ENCODE measurements at places on chromosomes 7 and 10.

DNA sequence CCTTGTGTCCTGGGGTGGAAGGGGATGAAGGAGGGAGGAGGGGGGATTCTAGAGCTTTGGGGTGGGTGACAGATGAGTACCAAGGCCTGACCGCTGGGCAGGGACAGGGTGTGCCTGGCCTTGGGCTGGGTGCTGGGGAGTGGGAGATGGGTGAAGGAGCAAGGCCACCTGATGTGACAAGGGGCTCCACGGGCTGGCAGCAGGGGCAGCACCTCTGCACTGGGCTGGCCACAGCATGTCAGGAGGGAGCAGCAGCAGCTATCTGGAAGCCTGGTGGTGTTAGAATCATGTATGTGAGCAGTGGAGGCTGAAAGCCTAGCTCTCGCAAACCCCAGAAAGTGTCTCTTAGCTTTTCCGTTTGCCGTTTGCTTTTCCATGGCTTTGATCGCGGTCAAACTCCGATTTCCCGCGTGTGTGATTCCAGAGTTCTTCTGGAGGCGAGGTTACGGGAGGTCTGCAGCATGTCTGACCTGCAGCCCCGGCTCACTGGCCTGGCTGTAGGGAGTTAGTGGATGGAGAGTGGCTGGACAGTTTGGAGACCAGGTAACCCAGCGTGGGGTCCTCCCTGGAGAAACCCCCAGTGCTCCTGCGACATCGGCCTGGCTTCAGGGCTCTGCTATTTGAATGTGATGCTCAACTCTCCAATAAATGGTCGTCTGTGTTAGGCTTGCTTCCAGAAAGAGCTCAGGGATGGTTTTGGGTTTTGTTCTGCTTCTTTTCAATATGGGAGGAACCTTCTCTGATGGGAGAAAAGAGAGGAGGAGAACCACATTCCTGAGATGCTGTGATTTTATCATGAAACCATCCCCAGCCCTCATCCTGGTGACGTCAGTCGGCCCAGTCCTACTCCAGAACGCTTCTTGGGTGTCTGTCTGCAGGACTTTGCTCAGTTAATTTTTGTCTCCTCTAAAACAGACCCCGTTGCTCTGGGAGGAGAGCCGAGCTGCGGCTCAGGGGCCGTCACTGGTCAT is 105.5 kb downstream of the CUX1 start:
- DNase-seq = no peak

- no peak for DNase-seq
Measured at GRCh38 chr7:148962823-148963582, 65.3 kb downstream of the PDIA4 start.

DNA sequence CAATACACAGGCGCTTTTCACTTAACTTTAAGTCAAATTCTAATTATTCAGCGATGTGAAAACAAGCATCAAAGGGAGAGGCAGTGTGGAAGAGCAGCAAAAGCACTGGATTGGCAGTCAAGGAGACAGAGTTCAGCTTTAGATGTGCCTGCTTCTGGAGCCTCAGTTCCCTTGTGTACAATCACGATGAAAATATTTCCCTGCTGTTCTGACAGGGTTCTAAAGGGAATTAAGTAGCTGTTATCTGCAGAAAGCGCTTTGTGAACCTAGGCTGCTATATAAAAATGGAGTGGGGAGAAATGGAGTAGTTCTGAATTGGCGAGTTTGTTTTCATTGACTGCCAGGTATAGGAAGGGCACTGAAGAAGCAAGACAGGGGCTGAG is 237.8 kb upstream of the SP8 start:
- no peak for DNase-seq

GRCh38 chr10:813286-813685 is 118.2 kb downstream of the LARP4B start:
- DNase-seq = no peak

DNA sequence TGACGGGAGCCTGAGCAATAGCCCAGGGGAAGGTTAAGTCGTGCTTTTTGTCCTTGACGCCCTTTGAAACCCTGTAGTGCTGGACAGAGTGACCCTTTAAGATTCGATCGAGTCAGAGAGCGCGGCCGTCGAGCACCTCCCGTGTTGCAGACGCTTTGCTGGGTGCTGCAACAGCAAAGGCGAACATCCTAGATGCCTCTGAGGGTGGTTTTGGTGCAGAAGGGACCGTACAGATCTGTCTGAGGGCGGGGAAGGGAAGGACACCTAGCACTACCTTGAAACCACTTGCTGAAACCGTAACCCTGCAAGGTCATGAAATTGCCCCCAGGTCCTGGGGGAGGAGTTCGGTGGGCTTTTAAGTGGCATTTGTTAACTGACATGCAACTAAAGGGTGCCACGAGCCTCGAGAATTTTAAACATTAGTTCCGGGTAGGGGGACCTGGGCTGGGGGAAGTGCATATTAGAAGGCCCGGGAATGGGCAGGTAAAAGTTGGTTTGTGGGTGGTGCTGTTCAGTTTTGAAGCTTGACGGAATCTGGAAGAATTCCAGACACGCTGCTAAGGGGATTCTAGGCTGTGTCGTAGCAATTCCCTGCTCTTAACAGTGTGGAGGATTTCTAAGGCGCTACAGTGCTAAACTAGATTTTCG is 786 bp downstream of the ATP5F1C start:
- DNase-seq = no peak

GRCh38 chr7:99189222-99189621 is 18.7 kb downstream of the KPNA7 start:
- DNase-seq = no peak

- DNase-seq = no peak
Measured at GRCh38 chr10:71039551-71039950, 151.2 kb upstream of the PCBD1 start.

DNA sequence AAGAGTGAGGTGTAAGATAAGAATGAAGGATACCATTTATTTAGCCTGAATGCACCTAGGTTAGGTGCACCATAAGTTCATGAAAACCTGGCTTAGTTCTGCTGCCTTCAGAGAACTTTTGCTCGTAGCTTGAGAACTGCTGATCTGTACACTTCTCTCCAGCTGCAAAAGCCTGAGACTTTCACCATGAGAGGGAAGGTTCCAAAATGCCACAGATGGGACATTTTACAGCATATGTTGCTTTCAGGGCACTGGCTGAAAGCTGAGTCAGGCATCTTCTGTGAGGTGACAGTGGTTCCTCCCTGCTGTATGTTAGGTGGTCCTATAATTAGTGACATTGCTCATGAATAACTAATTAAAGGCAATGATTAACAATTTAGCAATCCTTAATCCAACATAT is 298.3 kb downstream of the GALNT17 start:
- DNase-seq = no peak

- DNase-seq = no peak
Measured at GRCh38 chr7:74489997-74490945, 36.6 kb downstream of the GTF2IRD1 start.

GRCh38 chr10:14595526-14596182 is 179.0 kb downstream of the FAM107B start:
- DNase-seq = no peak

DNA sequence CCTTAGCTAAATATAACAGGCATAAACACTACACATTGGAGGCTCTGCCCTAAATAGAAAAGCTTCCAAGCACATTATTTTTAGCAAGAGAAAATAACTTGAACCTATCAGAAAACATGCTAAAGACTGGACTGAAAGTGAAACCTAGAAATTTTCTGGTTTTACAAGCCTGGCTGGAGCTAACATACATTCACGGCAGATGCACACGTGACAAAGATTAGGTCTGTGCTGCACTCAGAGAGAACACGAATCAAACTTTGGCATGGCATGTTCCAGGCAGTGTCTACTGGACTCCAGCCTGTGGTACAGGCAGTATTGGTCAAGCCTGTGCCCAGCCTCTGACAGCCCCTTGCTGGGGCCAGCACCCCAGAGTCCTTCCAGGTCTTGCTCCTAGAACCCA is 94.1 kb upstream of the PCBD1 start:
- no peak for DNase-seq

DNA sequence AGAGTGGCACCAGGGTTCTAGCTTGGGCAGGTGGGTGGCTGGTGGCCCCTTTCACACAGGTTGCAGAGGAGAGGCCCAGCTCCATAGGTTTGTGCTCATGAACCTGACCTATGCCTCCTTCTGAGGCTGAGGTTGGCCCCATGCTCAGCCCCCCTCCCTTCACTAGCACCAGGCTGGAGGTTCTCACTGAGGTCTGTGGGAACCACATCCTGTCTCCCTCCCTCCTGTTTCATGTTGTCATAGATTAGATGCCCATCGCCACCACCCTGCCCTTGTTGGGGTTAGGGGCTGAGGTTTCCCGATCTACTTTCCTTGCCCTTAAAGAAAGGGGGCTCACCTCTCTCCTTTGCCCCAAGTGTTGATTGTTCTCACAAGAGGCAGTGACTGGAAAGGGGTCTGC is 14.7 kb downstream of the NEUROG3 start:
- DNase-seq = no peak

- no peak for DNase-seq
Measured at GRCh38 chr10:123382491-123382890, 228.3 kb downstream of the BUB3 start.

- DNase-seq = no peak
Measured at GRCh38 chr7:105581066-105581811, at the start of gene EFCAB10. Gene EFCAB10 (minus strand): TSS chr7:105581493. CDS start chr7:105581463, 30 bp downstream.

- no peak for DNase-seq
Measured at GRCh38 chr7:12127455-12127854, 83.6 kb upstream of the TMEM106B start.

GRCh38 chr10:76736815-76737618 is 900.6 kb downstream of the KCNMA1 start:
- no peak for DNase-seq

GRCh38 chr10:61164458-61165160 is 220.6 kb upstream of the RHOBTB1 start:
- DNase-seq = no peak

DNA sequence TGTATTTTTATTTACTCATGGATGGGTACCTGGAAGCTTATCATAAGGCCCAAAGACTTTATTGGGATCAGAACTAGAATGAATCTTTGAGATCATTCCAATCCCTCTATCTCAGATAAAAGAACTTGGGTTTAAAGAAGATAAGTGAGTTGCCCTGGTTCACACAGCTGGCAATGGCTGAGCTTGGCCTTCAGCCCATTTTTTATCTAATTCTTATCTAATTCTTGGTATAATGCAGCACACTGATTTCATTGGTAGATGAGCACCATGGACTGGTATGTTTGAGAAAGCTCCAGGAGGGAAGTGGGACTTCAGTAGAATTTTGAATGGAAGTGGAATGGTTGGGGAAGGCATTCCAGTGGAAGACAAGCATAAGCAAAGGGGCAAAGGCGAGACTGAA is 558.9 kb downstream of the REEP3 start:
- no peak for DNase-seq

DNA sequence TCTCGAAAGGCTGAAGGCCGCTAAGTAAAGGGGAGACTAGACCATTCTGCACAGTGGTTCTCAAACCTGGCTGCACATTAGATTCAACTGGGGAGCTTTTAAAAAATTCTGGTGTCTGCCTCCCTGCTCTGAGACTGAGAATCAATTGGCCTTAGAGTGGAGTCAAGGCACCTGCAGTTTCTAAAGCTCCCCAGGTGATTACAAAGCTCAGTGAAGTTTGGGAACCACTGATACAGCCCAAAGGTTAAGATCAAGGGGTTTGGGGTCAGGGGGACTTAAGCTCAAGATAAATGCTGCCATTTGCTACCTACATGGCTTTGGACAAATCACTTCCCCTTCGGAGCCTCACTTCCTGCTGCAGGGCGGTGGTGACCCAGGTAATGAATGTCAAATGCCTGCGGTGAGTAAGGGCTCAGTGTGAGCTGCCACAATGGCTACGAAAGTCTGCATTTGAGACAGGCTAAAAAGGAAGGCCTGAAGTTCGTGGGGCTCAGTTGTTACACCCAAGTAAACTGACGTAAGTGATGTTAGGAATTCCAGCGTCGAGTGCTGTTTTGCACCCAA is 72.3 kb downstream of the TLL2 start:
- DNase-seq = no peak

GRCh38 chr10:73717556-73717955 is 19.6 kb upstream of the AGAP5 start:
- no peak for DNase-seq

DNA sequence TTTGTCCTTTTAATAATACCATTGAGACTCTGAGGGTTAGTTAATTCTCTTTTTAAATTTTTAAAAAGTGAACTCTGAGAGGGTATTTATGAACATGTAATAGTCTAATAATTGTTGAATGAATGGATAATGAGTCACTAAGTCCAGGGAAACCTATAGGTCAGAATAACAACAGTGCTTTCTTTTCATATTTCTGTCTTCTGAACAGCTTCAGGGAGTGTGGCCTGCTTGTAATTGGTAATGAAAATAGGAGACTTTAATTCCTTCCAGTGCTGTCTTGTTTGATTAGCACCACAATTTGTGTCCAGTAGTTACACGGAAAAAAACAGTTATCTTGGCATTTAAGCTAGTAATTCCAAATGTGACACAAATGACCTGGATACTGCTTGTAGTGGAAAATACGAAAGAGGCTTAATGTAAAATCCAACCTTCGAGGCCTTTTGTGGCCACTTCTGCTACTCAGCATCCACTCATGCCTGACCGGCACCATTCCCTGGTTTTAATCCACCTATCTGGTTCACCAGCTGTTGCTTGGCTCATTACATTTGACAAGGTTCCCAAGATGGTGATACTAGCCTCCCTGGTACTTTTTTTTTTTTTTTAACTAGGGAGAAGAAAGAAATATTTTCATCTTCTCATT is 149.3 kb upstream of the IMMP2L start:
- no peak for DNase-seq

DNA sequence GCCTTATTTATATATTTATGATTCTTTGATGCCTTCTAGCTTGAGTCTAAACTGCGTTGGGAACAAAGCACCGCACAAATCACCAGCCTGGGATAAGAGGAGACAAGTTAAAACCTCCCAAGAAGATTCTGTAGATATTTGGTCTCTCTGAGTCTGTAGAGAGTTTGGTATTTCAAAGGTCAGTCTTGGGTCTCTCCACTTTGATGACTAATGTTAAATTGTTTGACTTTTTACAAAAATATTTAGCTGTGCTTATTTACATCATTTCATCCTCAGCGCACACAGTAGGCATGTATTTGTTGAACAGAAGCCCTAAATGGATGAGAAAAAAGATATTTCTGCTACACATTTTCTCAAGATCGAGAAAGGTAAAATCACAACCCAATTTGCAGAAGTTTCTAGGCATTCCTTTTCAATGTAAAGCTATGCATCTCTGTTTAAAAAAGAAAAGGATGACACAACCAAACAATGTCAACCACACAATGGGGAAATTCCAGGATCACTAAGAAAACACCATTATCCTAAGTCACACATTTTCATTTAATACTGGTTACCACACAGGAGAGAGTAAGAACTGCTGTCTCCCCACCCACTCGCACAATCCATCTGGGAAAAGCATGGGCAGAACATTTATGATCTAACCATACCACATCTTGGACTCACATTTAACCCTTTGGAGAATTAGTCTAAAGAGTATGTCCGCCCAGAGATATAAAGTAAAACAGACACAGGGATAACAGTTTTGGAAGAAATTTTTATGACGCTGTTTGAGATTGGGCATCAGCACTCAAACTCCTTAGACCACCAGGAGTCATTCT is 4.4 kb downstream of the CDK6 start:
- DNase-seq = no peak

- no peak for DNase-seq
Measured at GRCh38 chr7:147411096-147411495, 1179.5 kb upstream of the C7orf33 start.

GRCh38 chr7:129161524-129162225 is 17.2 kb downstream of the TSPAN33 start:
- no peak for DNase-seq

GRCh38 chr10:129057856-129058663 is 409.0 kb upstream of the MGMT start:
- no peak for DNase-seq

Data from stimulated activated CD8-positive, alpha-beta memory T cell treated with anti-CD3 and anti-CD28 coated beads, Interleukin-7, amount 100 ng/mL, for 1 hour (primary cell).